ENCODE measurements at places on chromosomes 4 and X.
A peak's percentile ranks its signal among the peaks of the same experiment; 100 is the strongest.

DNA sequence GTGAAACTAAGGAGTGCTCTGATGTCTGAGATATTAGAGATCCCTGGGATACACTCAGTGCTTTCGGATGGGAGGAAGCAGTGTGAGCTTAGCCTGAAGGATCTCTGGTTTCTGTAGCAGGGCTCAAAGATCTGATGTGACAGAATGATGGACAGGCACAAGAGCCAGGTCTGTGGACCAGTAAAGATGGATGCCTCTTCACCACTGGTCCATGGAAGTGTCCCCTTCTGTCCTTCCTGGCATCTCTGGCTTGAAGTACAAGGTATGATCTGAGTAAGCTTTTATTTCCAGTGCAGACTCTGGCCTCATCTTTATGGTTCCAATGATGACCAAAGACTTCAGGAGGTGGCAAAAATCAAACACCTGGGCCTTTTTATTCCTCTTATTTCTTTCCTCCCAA lies 88.1 kb downstream of the TBC1D9 start:
- no peak for DNase-seq

- DNase-seq = peak; percentile 82
Observed at GRCh38 chr4:4995103-4995907, 24.0 kb downstream of the CYTL1 start.

DNA sequence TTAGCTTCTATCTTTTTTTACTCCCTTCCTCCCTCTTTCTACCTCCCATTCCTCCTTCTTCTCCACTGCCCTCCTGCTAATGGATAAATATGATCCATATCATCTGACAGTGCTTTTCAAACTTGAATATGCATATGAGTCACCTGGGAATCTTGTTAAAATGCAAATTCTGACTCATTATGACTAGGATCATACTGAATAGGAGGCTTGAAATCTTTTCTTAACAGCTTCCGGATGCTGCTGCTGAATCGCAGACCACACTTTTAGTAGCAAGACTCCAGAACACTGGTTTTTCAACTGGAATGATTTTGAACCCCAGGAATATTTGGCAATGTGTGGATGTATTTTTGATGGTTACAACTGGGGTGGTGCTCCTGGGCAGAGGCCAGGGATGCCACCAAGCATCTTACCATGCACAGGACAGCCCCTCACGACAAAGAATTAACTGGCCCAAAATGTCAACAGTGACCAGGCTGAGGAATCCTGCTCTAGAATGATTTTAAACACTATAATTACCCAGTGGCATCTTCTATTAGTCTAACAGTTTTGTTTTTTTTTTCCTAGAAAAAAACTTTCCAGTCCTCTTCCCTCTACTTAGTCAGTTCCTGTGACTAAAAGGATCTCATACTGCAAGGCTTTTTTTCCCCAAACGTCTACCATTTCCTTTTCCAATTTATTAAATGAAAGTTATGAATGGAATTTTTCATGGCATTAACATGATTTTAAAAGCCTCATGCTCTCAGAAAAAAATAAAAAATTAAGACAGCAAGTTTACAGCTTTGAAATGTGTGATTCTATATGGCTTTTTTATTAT lies 10.6 kb upstream of the PYURF start:
- DNase-seq = no peak

DNA sequence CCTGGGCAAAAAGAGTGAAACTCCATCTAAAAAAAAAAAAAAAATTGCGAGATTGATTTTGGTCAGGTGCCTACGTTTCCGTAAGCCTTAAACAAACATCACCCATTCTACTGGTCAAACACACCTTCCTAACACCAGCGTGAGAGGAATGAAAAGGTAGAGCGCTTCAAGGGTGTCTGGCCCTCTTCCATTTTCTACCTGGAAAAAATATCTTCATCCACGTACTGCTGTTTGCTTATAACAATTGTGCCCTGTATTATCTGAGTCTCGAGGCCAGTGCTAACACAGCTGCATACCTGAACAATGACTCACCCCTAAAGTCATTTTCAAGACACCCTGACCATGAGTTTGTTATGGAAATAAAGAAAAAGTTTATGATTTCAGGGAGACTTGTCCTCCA lies 13.9 kb downstream of the TMSB4X start:
- DNase-seq = no peak

DNA sequence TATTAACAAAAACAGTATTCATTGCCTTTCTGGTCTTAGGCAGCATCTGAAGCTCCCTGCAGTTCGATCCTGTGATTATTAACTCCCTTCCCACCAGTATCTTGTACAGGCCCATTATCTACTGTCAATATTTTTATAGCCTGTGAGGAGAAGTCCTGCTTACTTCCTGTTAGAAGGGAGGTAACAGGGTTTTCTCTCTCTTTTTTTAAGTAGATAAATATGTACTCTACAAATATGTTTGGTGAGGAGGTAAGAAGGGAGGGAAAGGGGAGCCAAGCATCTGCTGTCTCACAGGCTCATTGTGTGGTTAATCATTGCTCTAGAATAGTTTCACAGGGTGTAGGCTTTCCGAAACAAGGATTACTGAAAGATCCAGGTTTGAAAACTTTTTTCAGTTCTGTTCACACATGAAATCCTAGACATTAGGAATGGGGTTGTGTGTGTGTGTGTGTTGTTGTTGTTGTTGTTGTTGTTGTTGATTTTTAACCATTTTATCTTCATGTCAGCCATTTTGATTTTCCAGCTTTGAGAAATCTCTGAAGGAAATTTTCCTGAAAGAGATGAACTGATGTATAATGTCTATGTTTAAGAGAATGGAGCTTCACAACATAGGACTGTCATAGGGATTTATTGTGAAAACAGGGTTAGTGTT lies 14.2 kb downstream of the ATOH1 start:
- no peak for DNase-seq
